Fibroblast of skin of back (primary cell): ENCODE measurements at places on chromosomes 3 and 15.

GRCh38 chr3:105618556-105618955 lies 250.3 kb downstream of the CBLB start:
- DNase-seq = no peak

GRCh38 chr3:114721864-114722263 lies 425.2 kb downstream of the ZBTB20 start:
- DNase-seq = no peak

- DNase-seq = peak; percentile 100
Observed at GRCh38 chr15:75453703-75454470, 2.4 kb upstream of the SIN3A start.

DNA sequence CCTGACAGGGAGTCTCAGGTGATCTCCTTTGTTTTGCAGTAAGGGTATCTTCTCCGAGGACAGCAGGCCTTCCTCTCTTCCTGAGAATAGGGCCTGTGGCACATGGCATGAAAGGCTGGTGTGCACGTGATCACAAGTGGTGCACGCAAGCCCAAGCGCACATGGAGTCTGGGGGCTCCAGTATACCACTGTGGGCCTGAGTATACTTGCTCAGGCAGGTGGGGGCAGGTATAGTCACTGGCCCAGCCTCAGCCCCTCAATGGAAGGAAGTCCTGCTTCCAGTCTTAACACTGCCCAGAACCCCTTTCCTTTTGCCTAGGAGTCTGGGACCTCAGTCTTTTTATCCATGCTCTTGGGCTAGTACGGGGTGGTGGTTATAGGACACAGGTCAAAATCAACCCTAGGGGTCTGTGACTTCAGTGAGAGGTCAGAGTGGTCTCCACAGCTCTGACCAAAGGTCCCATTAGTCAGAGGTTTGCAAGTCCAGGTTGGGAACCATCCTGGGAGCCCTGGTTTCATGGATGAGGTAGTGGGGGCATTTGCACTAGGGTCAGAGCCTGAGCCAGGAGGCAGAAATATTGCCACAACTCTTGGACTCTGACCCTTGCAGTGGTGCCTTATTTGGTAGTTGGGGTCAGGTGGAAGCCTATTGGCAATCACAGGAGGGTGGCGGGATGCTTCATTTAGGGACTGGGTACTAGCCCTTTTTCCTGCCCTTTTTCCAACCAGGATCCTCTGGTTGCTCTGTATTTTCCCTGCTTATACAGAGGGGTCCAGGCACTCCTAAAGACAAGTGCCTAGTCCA lies 823 bp upstream of the CCDC71 start:
- no peak for DNase-seq

DNA sequence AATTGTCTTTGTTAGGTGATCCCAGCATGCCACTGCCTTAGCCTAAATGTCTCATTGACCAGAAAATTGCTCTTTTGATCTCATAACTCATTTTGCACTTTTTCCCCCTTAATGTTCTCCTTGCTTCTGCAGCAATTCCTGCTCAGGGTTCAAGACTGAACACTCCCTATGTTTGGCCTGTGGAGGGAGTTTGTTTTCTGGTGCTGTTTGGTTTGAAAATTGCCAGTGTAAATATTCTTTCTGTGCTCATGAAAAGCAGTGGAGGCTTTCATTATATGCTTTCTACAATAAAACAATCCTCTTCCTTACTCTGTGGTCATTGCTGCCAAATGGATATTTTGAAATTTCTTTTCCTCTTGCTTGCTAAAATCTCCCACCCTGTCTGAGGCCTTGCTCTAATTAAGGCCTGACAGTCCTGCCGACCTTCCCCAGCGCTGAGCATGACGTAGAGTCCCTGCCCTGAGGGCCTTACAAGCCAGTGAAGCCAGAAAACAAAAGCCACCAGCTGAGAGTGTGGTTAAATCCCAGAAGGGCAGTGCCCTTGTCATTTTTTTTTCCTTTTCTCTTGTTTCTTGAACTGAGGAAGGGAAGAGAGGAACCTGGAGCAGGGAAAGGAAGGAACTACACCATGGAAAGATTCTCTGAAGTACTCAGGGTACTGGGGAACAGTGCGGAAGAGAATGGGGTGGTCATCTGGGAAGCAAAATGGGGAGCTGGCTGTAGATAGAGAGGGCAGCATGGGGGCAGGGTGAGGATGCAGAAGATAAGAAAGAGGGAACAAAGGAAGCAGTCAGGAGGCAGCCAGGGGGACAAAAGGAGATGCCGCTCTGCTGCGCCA lies 24.8 kb downstream of the ZBTB38 start:
- peak; percentile 56 for DNase-seq

- no peak for DNase-seq
Observed at GRCh38 chr15:81184188-81184587, 12.5 kb upstream of the IL16 start.

- no peak for DNase-seq
Observed at GRCh38 chr3:114221165-114221880, 16.1 kb downstream of the ZNF80 start.

DNA sequence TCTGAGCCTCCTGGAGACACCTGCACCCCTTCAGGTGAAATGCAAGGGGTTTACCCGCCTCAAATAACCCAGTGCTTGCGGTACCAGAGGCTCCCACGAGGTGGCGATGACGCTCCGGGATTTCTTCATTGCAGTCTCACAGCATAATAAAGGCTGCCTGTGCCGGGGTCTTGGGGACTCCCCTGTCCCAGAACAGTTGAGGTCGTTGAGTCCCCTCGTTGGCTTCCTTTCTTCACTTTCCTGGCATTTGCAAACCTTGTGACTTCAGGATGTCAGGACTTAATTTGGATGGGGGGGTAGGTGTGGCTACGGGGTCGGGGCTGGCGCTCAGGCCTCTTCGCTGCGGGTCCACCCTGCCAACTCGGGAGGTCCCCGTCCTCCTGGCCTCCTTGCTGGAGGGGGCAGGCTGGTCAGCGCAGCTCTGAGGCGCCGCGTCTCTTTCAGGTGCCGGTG lies 1.3 kb downstream of the GNAT1 start:
- peak; percentile 50 for DNase-seq

GRCh38 chr15:70271422-70272088 lies 173.8 kb upstream of the TLE3 start:
- peak; percentile 97 for DNase-seq

GRCh38 chr3:128624526-128625138 lies 26.0 kb downstream of the RPN1 start:
- DNase-seq = no peak

DNA sequence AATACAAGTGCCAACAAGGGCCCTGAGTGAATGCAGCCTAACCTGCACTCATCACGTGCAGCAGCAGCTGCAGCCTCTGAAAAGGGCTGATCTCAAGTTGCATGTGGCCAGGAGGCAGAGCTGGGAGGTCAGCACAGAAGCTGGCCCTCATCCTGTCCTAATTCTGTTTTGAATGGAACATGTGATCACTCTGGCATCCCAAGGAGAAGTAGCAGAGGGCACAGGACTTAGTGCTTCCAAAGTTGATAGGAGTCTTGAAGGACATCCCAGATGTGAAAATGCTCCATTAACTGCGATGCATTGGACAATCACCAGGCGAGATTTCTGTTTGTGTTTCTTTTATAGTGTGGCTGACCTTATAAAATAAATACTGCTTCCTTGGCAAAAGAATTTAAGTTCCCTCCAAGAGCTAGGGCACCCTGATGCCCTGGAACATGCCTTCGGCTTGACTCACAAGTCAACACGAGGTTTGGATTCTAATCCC lies 31.6 kb upstream of the STAG1 start:
- DNase-seq = no peak

DNA sequence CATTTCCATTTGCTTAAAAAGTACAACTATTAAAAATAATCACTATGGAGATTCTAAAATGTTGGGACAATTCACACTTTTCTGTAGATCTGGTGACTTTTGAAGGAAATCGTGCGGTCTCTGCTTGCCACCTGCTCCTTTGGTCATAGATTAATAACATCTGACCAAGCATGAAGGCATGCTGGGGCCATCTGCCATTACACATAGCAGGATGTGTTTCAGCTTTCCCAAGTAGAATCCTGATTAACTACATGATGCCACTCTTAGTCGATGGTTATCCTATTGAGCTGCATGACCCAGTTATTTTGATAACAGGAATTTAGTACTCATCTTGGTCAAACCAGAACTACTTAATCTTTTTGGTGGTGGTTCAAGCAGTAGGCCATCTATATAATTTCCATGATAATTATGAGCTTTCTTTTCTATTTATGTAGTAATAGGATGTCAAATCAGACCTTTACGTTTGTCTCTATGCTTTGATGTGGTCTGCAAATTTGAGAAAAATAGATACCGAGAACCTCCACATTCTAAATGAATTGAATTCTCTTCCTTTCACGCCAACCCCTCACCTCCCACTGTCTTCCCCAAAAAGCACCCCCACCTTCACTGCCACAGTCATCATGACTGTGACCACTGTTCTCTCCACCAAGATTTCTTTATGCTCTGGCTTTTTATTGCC lies 158.1 kb downstream of the DIPK2A start:
- no peak for DNase-seq

DNA sequence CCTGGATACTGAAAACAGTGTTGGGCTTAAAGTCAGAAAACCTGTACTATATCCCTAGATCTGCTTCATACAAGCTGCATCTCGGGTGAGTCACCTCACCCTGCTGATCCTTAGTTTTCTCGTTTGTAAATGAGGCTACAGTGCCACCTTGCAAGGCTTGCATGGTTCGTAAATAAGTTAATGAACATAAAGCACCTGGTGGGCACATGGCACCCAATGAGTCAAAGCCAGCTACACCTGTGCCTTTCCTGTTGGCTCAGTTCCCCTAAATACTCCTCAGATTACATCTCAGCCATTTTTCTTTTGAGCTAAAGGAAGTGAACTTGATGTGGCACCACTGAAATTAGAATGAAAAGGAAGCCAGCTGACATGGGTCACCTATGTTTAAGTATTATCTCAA lies 26.5 kb downstream of the RTP1 start:
- no peak for DNase-seq
